Right forelimb (tissue), 1 donor: ENCODE measurements at places on chromosomes 5 and 9.

DNA sequence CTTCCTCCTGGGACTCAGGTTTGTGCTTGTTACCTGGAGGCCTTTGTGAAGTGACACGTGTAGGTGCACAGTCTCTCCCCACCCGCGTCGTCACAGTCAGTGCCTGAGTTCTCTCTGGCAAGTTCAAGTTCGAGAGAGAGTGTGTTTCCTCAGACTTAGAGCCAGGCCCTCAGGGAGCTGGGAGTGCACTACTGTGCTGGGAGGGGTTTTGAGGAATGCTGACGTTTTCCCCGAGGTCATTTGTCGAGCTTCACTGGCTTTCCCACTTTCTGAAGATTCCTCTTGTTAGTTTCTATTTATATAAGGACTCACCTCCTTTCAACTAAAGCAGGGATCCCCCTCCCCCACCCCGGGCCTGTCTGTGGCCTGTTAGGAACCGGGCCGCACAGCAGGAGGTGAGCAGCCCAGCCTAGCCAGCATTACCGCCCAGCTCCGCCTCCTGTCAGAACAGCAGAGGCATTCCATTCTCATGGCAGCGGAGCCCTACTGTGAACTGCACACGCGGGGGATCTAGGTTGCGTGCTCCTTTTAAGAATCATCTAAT, 209.2 kb downstream of the DIRAS2 start:
- DNase-seq, result peak; percentile 51

GRCh38 chr5:38553001-38553521, 3.4 kb downstream of the LIFR start:
- DNase-seq, result no peak

- no peak for DNase-seq
Measured at GRCh38 chr5:154242442-154242841, 51.9 kb downstream of the GALNT10 start.

DNA sequence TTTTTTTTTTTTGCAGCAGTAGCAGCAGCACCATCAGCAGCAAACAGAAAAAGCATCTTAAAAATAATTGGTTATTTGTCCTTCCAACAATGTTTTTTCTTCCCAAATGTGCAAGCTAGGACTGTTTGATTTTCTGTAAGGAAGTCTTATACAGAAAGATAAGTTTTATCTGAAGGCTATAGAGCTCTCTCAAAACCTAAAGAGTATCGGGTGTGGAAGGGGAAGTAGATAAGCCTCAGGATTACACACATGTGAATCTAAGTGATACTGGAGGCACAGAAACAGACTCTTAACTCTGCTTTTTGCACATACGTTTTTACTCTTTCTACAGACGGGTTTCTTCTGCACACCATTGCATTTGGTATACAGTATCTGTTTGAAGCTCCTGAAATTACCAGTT, 184.4 kb upstream of the FTMT start:
- no peak for DNase-seq

- no peak for DNase-seq
Measured at GRCh38 chr9:116144038-116144437, 9.6 kb upstream of the PAPPA start.

DNA sequence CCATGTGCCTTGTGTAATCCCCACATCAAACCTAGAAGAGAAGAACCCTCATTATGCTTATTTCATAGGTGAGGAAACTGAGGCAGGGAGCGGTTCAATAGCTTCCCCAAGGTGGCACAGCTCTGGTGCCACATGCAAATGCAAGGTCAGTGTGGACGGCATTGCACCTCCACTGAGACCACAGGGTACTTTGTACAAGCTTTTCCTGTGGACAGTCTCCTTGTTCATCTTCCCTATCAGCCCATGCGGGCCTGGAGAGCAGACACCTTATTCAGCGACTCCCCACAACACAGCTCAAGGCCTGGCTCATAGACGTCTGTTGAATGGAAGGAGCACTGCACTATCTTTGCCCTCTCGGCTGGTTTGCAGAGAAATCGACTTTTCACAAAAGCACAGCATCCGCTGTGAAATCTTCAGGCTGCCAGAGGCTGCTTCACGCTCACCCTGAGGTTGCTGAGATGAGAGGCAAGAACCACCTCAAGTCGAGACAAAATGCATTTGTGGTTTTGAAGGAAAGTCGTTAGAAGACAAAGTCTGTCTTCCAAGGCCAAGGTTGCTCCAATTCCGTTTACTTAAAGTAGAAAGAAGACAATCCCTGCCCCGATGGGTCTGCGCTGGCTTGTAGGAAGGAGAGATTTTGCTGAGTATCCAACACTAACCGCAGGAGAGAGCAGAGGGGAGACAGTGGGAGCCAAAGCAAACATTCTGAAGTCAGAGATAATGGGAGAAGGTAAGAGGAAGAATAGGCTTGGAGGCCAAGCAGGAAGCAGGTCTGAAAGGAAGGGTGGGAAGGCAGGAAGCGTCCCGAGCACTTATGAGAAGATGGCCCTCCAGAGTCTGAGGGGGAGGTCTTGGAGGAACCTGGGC, 34.2 kb upstream of the STRBP start:
- peak; percentile 58 for DNase-seq

DNA sequence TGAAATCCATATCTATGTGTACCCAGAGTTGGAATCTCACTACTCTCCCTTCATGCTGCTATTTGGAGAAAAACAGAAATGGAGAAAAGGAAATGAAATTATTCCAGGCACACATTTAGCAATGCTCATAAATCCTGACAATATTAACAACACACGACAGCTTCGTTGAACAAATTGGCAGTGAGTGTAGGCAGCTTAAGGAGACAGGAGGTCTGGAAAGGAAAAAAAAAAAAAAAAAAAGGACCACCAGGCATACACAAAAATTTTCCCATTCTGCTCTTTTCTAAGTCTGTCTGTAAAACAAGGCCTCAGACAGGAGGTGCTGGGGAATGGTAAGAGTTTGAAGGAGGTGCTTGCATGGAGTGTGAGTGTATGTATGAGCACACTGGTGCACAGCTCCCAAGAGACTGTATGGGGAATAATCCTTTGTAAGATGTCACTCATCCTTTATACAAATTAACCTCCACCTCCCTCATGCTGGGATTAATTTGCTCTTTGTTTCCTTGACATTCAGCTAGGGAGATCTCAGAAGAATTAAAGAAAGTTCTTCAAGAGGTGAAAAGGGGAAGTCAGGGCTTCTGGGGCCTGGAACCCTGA, 78.9 kb downstream of the ASTN2 start:
- no peak for DNase-seq

DNA sequence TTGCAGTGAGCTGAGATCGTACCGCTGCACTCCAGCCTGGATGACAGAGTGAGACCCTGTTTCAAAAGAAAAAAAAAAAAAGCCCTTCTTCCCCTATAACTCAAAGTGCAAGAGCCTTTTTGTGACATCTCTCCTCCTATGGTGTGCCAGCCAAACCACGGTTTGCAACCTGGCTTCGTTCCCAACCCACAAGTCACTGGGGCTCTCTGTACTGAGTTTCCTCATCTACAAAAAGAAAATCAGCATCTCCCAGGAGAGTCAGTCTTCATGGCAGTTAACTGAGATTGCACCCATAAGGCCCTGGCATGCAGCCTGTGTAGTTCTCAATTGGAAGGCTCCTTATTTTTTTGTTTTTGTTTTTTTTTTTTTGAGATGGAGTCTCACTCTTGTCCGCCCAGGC, 14.8 kb downstream of the ODF2 start:
- no peak for DNase-seq

DNA sequence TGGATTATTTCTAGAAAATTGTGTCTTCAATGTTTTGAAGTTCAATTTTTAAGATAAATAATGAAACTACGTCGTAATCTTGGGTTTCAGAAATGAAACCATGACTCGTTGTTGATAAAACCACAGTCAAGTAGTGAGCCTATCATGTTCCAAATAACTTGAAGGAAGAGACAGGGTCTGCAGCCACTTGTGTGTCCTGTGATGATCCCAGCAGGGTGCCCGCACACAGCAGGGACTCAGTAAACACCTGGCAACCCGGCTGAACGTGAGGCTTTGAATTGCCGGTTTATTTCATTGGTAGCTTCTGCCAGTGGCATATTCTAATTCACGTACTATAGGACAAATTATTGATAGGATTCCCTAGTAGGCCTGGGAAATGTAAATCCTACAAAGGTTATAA, 679.6 kb downstream of the IRX1 start:
- no peak for DNase-seq

GRCh38 chr5:87949676-87950631, 318.7 kb downstream of the TMEM161B start:
- no peak for DNase-seq

DNA sequence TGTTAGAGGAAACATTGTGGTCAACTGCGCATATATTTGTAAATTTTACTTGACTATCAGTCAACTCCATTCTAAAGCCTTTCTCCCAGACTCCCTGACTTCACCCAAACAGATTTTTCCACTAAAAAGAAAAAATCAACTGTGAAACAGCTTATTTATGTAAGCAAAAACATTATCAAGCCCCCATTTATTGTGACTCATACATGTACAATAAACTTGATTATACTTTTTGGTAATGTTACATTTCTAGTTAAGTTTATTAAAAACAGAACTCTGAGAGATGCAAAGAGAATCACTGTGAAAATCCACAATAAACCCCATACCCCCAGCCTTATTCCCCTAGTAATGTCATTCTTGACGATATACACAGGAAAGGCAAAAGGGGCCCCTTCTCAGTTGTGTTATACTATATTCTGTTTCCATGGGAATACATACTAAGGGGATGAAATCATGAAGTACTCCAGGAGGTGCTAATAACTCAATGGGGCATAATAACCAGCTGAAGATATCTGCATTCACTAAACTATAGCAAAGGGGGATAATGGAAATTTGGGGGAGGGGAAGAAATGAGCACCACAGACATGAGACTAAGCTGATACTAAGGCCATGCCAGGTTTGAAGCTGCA, 616.0 kb downstream of the ACTL7B start:
- DNase-seq, result no peak

DNA sequence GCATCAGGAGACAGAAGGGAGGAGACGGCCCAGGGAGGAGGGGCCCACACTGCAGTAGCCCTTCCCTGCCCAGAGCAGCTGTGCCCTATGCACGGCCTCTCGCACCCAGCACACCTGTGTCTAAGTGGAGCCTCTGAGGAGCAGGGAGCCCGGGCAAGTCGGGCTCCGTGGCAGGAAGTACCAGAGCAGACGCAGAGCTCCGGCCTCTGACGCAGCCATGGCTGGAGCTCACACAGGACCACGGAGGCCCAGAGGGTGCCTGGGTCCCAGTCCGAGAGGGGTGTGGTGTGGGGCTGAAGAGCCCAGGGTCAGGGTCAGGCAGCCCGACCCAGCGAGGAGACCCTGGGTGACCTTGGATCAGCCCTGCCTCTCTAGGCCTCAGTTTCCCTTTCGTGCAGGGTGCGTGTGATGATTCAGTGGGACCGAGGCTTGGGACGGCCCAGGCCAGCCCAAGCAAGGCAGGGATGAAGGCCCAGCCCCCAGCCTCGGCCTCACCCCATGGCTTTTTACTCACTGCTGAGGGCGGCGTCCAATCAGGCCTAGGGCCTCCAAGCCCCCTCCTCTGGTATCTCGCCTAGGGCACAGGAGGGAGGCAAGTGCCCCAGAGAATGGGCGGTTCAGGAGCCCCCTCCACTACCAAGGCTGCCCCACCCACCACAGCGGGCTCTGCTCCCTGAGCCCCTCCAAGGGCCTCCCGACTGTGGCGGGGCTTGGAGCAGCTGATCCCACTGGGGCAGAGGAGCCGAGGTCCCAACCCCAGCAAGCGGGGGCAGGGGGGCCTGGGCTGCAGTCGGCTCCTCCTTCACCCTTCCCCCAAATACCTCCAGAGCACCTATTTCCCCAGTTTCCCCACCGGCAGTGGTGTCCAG, 4.3 kb upstream of the AGPAT2 start:
- no peak for DNase-seq

DNA sequence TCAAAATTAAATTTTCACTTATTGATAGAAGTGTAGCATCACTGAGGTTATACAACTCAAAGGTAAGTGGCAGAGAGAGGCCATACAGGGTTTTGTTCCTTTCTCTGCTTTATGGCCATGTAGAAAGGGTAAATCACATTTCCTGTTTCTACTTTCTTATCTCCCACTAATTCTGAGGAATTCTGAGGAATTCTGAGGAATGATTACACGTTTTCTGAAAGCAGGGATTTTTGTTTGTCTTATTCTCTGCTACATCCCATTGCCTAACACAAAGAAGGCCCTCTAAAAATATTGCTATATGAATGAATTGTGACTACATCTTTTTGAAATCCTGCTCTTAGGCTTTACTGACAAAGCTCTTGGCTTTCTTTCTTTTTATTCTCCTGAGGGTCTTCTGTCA, 516.9 kb upstream of the ZNF608 start:
- DNase-seq, result no peak

- DNase-seq, result no peak
Measured at GRCh38 chr5:59130431-59130830, 547.6 kb downstream of the RAB3C start.

DNA sequence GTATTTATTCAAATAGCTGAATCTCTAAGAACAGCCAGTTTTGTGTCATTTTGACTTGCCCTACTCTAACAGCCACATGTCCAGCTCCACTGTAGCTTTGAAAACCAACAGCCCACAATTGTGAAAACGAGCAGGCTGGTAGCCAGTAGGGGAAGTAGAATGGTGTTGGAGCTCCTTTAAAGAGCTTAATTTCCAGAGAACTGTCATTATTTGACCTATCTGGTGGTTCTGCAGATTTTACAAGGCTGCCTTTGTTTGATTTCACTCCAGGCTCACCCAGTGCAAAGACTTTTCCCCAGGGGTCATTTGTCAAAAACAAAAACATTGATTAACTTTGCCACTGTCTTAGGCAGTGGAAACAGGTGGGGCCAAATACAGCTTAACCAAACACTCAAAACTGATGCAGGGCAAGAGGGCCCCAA, 3.2 kb upstream of the PJA2 start:
- no peak for DNase-seq
